ENCODE measurements at places on chromosomes 2 and 18.

DNA sequence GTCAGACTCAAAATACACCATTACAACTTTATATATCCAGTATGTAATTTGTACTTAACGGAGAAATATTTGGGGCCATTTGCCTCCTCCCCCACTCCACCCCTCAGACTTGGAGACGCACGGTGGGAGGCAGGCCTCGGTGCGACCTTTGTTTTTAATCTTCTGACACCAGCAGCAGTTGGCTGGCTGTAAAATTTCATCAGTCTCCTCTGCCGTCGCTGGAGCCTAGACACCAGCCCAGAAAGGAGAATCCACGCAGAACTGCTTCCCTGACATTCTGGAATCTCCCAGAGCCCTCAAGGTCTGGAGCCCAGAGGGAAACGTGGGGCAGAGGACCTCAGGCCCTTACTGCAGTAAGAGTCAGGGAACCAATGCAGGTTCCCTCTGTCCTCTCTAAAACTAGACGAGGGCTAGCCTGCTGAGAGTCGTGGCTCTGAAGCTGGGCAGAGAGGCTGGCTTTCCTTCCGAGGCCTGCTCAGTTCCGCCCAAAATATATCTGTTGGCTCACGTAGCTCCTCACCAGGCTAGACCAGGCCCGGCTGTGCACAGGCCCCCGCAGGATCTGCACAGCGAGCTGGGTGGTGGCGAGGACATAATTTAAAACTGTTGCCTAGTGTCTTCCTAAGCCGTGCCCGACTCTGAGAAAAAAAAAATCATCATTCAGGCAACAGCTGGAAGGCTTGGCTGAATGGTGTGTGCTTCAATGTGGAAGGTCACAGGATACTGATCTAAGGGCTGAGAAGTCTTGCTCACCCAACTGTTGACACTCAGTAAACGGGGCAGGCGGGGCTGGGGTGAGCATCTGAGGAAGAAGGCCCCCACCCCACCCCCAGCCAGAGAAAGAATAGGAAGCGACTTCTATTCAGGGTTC lies 40.4 kb downstream of the EN1 start:
- DNase-seq = peak; percentile 60

DNA sequence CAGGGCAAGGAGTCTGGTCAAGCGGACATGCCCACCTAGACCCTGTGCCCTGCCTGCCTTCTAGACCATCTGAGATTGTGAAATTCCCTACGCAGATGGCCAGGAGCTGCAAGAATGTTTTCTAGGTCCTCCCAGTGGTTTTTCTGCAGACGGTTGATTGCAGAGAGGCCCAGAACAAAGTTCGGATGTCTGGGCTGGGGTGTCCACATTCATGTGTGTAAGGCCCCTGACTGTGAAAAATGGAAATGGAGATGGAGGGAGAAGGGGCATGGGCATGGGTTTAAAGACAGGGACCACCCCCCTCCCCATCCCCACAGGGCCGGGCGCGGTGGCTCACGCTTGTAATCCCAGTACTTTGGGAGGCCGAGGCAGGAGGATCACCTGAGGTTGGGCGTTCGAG lies 11.8 kb downstream of the ARHGAP25 start:
- no peak for DNase-seq

DNA sequence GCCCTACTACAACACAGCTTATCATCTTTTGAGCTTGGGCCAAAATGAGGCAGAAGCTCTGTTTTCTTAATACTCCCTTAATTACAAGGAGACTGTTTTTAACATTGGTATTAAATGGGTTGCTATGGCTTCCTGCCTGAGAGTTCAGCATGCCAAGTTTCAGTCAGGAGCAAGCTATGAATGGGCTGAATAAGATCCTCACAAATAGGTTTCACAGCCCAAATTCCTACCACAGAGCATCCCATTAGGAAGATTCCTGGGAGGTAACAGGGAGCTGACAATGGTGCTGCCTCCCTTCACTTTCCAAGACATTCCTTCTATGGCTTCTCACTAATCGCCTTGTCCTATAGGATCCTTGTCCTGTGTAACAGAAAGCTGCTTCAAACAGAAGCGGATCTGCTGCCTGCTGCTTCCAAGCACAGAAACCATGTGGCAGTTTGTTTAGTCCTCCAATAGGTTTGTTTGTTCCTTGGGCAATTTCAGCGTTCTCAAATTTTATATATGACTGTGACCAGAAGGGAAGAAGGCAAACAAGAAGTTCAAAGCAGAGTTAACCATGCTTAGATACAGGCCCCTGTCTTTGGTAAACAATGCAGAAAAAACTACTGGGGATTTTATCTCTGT lies 70.9 kb downstream of the NCKAP5 start:
- DNase-seq = peak; percentile 43

GRCh38 chr2:237669628-237670392 lies 42.4 kb downstream of the LRRFIP1 start:
- no peak for DNase-seq

DNA sequence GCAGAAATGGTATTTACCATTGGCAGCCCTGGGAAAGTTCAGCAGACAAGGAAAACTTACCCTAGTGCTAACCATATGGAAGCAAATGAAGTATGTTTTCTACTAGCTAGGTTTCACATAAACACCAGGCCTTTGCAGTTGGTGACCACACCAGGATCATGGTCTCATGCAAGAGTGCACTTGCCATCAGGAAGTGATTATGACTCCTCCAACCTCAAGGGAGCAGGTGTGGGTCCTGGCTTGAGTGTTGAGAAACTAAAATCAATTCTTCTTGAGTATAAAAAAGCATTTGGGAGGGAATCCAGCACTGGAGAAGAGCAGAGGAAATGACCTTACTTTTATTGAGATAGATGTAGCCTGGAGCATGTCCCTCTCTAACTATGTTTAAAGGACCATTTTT lies 56.8 kb upstream of the SPAG16 start:
- no peak for DNase-seq

- DNase-seq = no peak
Observed at GRCh38 chr18:55179425-55179824, 220.2 kb upstream of the CCDC68 start.

- no peak for DNase-seq
Observed at GRCh38 chr2:20223407-20224163, 1.3 kb downstream of the SDC1 start.

- no peak for DNase-seq
Observed at GRCh38 chr2:218260742-218261422, at the start of gene GPBAR1. GPBAR1 (plus strand) TSS chr2:218261015; CDS start chr2:218262725, 1,710 bp downstream.

Measured in H1 (cell line).